ENCODE measurements at places on chromosomes 7 and 10.

- DNase-seq: no peak
These were observed 75.8 kb downstream of the ZMIZ1 start for GRCh38 chr10:79144351-79145173.

DNA sequence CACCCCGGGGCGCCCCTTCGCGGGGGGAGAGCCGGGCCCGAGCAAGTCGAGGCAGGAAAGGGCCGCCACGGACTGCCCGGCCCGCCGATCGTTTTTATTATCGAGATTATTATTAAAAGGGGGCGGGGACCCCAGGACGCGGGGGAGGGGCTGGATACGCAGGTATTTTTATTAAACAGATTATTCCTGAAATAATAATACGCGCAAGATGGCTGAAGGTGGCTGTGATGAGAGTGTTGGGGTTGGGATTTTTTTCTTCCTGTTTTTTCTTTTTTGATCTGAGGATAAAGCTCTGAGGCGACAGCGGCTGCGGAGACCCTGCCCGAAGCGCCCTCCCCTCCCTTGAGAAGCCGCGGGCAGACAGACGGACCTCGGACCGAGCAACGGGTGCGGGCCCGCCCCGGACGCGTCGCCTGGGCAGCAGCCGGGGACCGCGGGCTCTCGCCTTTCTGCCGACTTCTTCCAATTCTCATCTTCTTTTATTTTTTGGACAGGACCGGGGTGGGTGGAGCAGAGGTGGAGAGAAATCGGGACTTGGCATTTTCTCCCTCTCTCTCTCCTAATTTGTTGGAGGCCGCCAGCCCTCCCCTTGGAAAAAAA lies 1.4 kb upstream of the TRIM8 start:
- no peak for DNase-seq

DNA sequence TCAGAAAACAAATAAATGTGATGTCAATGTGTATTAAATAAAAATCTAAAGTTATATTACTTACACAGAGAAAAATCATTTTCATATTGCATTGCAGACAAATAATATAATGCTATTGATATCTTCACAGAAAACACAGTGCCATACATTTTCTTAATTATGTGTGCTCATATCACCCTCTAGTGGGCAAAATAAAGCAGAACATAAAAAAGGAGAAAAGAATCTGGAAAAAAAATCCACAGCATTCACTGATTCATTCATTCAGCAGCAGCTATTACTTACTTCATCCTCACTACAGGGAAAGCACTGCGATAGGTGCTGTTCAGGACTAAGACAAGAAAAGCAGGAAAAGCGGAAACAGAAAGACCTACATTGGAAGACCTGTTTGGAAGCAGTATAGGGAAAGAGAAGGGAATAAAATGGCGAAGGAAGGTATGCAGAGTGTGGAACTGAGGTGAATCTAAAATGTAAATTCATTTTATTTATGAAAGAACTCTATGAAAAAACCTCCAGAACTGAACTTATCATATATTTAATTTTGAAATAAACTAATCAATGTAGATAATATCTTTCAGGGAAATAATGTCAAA lies 73.2 kb downstream of the POT1 start:
- no peak for DNase-seq

DNA sequence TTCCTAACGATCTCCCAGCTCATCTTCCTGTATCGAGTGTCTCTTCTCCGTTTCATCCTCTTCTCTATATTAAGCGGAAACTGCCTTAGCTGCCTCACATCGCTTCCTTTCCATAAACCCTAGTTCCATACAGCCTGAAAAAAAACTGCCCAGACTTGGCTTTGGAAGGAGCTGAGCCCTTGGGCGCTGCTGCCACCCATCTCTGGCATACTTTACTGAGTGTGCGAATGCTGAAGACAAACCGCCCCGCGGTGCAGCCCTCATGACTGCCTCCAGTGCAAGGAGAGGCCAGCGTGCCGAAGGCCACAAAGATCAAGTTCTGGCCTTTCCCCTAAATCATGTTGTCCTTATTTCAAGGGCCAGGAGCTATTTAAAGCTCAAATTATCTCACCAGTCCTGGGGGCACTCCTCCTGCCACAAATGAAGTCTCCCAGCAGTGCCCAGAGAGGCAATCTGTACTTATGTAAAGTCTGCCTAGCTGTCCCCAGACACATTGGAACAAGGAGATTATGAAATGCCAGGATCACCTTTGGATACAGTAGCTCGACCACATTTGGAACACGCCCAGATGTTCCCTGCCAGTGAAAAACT lies 25.2 kb downstream of the YWHAG start:
- no peak for DNase-seq

GRCh38 chr7:43454936-43455518 lies 127.9 kb upstream of the STK17A start:
- DNase-seq: no peak

GRCh38 chr7:155733582-155734444 lies 78.5 kb downstream of the SHH start:
- DNase-seq: no peak

- DNase-seq: no peak
These were observed 2.2 kb downstream of the TRIL start for GRCh38 chr7:28955718-28956607.

DNA sequence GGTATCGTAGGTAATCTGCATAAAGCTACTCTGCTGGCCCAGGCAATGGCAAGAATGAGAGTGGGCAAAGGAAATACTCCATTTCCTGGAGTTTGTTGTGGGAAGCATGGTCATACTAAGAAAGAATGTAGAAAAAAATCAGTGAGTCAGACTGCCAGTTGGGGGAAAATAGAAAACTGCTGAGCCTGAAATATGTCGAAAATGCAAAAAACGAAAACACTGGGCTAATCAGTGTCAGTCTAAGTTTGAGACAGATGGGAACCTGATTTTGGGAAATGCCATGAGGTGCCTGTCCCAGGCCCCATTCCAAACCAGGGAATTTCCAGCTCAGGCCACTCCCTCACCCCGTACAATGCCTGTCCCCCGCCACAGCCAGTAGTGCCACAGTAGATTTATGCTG lies 150.0 kb downstream of the ZNF33B start:
- no peak for DNase-seq

DNA sequence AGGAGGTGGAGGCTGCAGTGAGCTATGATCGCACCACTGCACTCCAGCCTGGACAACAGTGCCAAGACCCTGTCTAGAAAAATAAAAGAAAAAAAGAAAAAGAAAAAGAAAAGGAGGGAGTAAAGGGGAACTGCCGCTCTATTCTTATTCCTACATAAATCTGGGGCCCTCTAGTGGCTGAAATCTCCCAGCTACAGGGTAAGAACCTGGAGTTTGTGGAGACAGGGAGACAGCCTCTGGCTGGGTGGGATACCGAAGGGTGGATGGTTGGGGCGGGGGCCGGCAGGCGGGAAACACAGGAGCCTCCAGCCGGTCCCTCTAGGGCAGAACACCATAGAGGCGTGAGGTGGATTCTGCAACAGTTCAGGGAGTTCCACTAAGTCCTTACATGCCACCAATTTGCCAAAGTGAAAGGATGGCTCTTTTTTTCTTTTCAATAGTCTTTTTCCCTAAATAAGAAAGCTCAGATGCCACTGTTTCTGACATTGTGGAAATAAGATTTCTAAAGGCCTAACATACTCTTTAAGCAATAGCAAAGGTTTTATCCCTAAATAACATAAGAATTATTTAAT lies 117.3 kb downstream of the SVIL start:
- DNase-seq: no peak

GRCh38 chr10:24944512-24945255 lies 7.7 kb downstream of the PRTFDC1 start:
- DNase-seq: peak; percentile 64

- no peak for DNase-seq
These were observed 14.7 kb upstream of the RABGEF1 start for GRCh38 chr7:66725843-66726242.

DNA sequence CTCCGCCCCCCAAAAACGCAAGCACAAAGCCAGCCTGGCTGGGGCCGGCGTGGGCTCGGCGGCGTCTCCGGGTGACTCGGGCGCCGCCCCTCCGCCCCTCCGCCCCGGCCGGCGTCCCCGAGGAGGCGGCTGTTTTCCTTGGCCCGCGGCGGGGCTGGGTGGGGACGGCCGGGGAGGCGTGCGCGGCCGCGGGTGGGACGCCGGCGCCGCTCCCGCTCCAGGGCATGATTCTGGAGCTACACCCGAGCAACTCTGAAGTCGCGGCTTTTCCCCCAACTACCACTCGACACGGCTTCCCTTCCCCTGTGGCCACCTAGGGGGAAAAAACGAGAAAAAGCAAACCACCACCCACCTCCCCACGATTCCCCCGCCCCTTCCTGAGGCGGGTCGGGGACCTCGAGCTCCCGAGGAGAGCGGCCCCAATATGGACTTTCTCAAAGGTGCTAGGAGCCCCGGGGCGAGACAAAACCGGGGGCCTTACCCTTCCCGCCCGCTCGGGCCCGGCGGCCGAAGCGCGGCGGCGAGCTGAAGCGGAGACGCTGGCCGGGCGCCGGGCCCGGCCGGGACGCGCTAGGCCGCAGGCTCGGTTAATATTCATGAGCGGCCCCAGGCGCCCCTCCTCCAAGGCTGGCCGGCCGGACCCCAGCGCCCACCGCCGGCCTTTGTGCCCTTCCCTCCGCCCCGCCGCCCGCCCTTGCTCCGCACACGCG lies 856 bp downstream of the ARHGAP21 start:
- DNase-seq: no peak

- peak; percentile 8 for DNase-seq
These were observed 22.4 kb upstream of the GDF10 start for GRCh38 chr10:47277352-47278151.

DNA sequence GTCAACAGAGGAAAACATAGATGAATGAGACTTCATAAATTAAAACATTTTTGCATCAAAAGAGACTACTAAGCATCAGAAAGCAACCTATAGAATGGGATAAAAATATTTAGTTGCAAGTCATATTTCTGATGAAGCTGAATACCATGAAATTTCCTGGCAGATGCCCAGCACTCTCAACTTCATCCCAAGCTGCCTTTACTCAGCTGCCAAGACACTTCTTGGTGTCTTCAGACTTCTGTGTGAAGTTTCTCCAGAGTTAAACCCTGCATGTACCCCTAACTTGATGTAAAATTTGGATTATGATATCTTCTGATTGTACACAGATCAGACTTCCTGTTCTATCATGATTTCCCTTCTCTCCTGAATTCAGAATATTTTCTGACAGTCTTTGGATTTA lies 73.2 kb downstream of the AKR1C4 start:
- DNase-seq: no peak

DNA sequence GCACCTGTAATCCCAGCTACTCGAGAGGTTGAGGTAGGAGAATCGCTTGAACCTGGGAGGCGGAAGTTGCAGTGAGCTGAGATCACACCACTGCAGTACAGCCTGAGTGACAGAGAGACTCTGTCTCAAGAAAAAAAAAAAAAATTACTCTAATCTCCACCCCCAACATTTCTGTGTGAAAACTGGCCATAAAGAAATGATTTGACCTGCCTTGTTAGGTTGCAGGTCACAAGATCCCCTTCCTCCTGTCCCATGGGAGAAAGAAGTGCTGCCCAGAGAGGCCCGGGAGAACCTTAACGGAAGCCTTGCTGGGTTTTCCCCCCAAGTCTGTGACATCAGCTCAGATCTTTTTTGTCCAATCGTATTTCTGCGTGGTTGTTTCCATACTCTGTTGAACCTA lies 8.7 kb upstream of the CALHM1 start:
- no peak for DNase-seq

DNA sequence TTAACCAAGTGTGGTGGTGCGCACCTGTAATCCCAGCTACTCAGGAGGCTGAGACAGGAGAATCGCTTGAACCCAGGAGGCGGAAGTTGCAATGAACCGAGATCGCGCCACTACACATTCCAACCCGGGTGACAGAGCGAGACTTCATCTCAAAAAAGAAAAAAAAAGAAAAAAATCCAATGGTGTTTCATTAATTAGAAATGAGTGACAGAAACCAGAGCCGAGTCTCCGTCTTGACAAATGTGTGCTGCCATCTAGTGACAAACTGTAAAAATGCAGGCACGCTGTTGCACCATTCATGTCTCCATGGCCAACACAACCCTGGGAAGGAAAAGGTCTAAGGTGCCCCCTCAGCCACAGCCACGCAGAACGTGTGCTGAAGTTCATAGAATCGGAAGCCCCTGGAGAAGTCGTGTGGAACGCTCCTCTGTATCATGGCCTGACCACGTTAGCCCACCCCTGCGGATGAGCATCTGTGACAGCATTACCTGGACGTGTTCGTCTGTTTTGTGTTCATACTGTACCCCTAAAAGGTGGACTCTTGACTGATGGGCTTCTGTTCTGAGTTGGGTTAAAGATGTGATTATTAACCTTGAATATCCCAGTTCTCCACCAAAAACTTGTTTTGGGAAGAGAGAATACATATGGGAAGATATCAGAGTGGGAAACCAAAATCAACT lies 94.9 kb downstream of the LYZL2 start:
- no peak for DNase-seq

DNA sequence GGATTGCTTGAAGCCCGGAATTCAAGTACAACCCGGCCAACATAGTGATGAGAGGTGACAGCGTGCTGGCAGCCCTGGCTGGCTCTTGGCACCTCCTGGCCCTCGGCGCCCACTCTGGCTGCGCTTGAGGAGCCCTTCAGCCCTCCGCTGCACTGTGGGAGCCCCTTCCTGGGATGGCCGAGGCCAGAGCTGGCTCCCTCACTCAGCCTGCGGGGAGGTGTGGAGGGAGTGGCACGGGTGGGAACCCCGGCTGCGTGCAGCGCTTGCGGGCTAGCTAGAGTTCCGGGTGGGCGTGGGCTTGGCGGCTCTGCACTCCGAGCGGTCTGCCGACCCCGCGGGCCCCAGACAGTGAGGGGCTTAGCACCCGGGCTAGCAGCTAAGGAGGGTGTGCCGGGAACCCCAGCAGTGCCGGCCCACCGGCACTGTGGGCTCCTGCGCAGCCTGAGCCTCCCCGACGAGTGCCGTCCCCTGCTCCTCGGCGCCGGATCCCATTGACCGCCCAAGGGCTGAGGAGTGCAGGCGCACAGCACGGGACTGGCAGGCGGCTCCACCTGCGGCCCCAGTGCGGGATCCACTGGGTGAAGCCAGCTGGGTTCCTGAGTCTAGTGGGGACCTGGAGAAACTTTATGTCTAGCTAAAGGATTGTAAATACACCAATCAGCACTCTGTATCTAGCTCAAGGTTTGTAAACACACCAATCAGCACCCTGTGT lies 12.1 kb upstream of the RNF216 start:
- DNase-seq: no peak

DNA sequence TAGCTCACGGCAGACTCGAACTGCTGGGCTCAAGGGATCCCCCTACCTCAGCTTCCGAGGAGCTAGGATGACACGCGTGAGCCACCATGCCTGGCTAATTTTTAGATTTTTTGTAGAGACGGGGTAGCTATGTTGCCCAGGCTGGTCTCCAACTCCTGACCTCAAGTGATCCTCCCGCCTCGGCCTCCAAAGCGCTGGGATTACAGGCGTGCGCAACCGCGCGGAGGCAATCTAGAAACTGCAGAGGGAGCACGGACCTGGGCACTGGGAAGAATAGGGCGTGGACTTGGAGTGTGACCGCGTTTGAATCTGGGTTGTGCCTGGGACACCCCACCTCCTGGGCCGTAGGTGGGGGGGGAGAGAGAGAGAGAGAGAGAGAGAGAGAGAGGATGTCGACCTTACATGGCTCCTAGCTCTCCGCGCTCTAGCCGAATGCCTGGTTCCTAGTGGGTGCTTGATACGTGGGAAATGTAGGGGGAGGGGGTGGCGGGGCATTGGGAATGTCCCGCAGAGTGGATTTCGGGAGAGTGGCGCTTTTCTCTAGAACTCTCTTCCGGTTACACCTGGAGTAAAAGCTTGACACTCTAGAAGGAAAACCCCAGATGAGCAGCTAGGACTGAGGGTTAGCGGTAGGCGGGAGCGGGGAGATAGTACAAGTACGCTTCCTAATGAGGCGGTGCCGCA lies 1.2 kb upstream of the MAP3K8 start:
- DNase-seq: no peak

GRCh38 chr10:111392910-111393309 lies 316.1 kb downstream of the ADRA2A start:
- DNase-seq: no peak

- DNase-seq: no peak
These were observed 89.3 kb upstream of the RET start for GRCh38 chr10:42987575-42987974.
